B cell (primary cell): ENCODE measurements at places on chromosomes 5 and 9. TPM values are rescaled to one million over a fixed set of nuclear protein-coding genes. Genes with fewer than 3 reads are reported as not detected.
A peak's percentile ranks its signal among the peaks of the same experiment; 100 is the strongest.

GRCh38 chr5:71839096-71839884 lies 120.2 kb downstream of the CARTPT start:
- H3K27me3 ChIP-seq: peaks cover 3% of the 10 kb centered on the region
- no peak for DNase-seq
- H3K27ac ChIP-seq: no peak overlapping the region

GRCh38 chr5:62942384-62942783 lies 363.8 kb downstream of the LRRC70 start:
- H3K4me3 ChIP-seq: no peak overlapping the region
- H3K36me3 ChIP-seq: no peaks in the 10 kb centered on the region
- H3K4me1 ChIP-seq: no peaks in the 10 kb centered on the region
- H3K27ac ChIP-seq: no peak overlapping the region

DNA sequence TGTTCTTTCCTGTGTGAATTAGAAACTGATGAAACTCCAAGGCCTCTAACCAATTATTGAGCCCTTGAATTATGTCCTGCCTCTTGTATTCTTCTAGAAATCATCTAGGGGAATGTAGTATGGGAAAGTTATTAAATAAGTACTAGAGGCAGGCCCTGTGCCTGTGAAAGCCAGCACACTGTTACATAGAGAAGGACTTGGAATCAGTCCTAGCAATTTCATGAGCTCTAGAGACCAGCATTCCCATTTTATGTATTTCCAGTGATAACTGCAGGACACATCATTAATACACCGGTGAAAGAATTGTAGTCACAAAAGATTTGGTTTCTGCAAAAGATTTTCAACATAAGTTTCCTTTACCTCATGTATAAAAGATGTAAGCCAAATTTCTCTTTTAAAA lies 168.5 kb upstream of the VLDLR start:
- no peaks in the 10 kb centered on the region for H3K27me3 ChIP-seq
- no peak overlapping the region for H3K4me3 ChIP-seq
- H3K36me3 ChIP-seq: no peaks in the 10 kb centered on the region

DNA sequence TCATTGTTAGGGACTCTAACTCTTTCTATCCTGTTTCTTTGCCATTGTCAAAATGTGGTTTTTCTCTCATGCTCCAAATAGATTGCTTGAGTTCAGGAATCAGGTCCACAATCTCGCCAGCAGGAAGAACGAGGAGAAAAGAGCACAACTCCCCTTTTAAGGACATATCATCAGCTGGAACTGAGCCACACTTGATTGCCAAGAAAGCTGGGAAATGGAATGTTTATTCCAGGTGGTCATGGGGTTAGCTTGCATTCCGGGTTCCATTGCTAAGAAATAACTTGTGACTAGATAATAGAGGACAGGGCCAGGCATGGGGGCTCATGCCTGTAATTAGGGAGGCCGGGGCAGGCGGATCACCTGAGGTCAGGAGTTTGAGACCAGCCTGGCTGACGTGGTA lies 32.4 kb upstream of the C9orf57 start:
- H3K27ac ChIP-seq: no peak overlapping the region
- no peaks in the 10 kb centered on the region for H3K36me3 ChIP-seq
- no peaks in the 10 kb centered on the region for H3K27me3 ChIP-seq
- no peak for DNase-seq
- no peaks in the 10 kb centered on the region for H3K4me1 ChIP-seq

DNA sequence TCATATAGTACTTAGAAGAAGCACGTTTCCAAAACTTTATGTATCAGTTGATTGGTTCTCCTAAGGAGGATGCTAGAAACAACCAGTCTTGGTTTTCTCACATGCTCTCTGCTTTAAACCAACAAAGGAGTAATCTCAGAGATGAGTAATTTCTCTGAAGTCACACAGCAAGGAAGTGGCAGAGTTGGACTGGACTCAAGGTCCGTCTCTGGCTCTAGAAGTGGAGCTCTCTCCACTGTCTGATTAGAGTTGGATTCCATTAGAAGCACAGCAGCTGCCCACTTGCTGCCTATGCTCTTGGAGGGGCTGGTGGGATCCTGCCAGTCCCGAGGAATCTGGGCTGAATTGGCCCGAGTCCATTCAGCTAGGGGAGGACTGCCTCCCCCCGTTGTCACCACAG lies 21.0 kb downstream of the RALGPS1 start:
- H3K36me3 ChIP-seq: peaks cover 3% of the 10 kb centered on the region
- no peak for DNase-seq
- H3K4me3 ChIP-seq: no peak overlapping the region
- H3K27ac ChIP-seq: no peak overlapping the region

- H3K4me1 ChIP-seq: no peaks in the 10 kb centered on the region
- H3K27ac ChIP-seq: no peak overlapping the region
- H3K36me3 ChIP-seq: no peaks in the 10 kb centered on the region
- no peaks in the 10 kb centered on the region for H3K27me3 ChIP-seq
- no peak overlapping the region for H3K4me3 ChIP-seq
- no peak for DNase-seq
These were observed 35.4 kb upstream of the SLC2A8 start for GRCh38 chr9:127361561-127361960.

GRCh38 chr9:38026021-38026809 lies 42.8 kb downstream of the SHB start:
- no peak overlapping the region for H3K27ac ChIP-seq
- no peak overlapping the region for H3K4me3 ChIP-seq

DNA sequence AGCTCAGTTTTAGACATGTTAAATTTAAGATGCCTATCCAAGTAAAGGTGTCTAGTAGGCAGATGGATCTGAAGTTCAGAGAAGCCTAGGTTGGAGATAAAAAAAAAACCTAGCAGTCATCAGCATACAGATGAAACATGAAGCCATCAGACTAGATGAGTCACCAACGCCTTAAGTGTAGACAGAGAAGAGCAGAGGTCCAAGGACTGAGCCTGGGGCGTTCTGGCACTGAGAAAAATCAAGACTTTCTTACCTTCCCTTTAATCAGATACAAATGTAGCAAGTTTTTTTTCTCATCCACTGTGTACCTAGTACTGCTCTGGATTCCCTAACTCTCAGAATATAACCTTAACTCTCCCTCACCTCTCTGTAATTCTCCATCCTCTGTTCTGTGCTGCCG lies 97.3 kb downstream of the SIL1 start:
- no peaks in the 10 kb centered on the region for H3K36me3 ChIP-seq
- H3K27me3 ChIP-seq: no peaks in the 10 kb centered on the region
- no peak overlapping the region for H3K27ac ChIP-seq
- DNase-seq: no peak
- no peak overlapping the region for H3K4me3 ChIP-seq

DNA sequence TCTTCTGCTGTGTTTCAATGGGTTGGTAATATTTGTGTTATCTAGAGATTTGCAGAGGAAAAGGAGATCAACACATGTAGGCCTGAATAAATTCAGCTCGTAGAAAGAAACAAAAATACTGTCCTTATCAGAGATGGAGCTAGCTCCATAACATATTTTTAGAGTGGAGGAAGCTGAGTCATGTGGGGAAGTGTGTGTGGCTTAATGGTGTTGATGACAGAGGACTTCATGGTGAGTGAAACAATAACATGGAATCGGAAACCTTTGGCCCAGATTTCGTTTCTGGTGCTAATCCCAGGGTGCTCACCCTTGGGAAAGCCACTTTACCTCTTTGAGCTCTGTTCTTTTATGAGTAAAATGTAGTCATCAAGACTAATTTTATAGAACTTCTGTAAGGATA lies 825.0 kb downstream of the TLR4 start:
- no peak overlapping the region for H3K4me3 ChIP-seq
- no peak overlapping the region for H3K27ac ChIP-seq
- DNase-seq: no peak
- no peaks in the 10 kb centered on the region for H3K36me3 ChIP-seq
- H3K27me3 ChIP-seq: no peaks in the 10 kb centered on the region

GRCh38 chr5:160399402-160400353 lies at the start of gene FAM200C:
TSS of gene FAM200C (minus strand) at chr5:160400054. CDS start at chr5:160395490, 4,564 bp downstream.
- H3K4me1 ChIP-seq: peaks cover 4% of the 10 kb centered on the region
- peak within 1 kb of the TSS; percentile 74 for H3K27ac ChIP-seq
- H3K27me3 ChIP-seq: no peaks in the 10 kb centered on the region
- peaks cover 25% of the 10 kb centered on the region for H3K36me3 ChIP-seq
- peak within 1 kb of the TSS; percentile 59 for H3K4me3 ChIP-seq
- DNase-seq: peak; percentile 73

DNA sequence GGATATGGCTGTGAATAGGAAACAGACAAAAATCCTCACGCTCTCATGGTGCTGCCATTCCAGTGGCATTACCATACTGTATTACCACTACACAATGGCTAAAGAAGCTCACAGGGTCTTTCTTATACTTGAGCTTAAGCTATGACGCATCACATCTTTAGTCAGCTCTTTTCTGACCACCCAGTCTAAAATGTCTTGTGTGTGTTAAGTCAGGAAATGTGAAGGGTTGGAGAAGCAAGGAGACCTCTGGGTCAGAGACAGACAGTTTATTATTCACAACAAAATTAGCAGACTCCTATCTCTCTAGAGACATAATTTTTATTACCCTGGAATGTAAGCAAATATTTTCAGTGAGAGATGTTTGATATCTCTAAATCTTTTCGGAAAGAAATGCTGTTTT lies 1583.2 kb upstream of the WWC1 start:
- H3K27ac ChIP-seq: no peak overlapping the region
- no peak overlapping the region for H3K4me3 ChIP-seq
- H3K4me1 ChIP-seq: no peaks in the 10 kb centered on the region
- H3K27me3 ChIP-seq: no peaks in the 10 kb centered on the region
- no peak for DNase-seq
- H3K36me3 ChIP-seq: no peaks in the 10 kb centered on the region

DNA sequence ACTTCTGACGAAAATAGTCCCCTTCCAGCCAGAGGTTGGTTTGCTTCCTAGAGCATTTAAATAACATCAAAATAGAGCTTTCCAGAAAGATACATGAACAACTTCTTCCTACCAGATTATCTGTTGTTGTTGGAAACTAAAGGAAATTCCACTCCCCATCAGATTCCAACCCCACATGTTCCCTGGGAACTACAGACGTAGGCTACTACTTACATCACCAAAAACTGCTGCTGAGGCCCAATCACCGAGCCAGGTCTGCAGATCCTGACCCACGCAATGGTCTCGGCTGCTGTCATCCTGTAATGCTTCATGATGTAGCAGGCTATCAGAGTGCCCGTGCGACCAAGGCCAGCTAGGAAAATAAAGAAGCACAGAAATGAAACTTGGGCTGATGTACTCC lies 73.4 kb downstream of the HABP4 start:
- DNase-seq: no peak
- no peak overlapping the region for H3K27ac ChIP-seq
- H3K27me3 ChIP-seq: no peaks in the 10 kb centered on the region
- H3K4me3 ChIP-seq: no peak overlapping the region

DNA sequence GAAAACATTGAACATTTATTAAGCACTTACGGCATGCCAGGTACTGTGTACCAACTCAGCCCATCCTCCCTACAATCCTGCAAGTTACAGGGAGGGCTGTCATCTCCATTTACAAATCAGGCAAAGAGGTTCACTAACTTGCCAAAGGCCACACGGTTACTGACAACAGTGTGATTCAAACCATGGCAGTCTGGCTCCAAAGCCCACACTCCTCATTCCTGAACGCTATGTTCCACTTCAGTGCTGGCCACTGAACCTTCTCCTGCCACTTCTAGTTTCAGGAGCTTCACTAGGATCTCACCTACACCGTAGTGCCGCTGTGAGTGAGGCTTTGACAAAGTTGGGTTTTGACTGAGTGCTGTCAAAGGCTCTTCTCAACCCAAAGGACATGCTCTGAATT lies 7.2 kb upstream of the LIFR start:
- DNase-seq: no peak
- H3K4me1 ChIP-seq: no peaks in the 10 kb centered on the region
- H3K27me3 ChIP-seq: no peaks in the 10 kb centered on the region
- H3K36me3 ChIP-seq: no peaks in the 10 kb centered on the region
- no peak overlapping the region for H3K27ac ChIP-seq

GRCh38 chr9:5425006-5425628 lies 12.6 kb downstream of the PLGRKT start:
- peak; percentile 51 for DNase-seq
- no peaks in the 10 kb centered on the region for H3K4me1 ChIP-seq
- no peak overlapping the region for H3K4me3 ChIP-seq

DNA sequence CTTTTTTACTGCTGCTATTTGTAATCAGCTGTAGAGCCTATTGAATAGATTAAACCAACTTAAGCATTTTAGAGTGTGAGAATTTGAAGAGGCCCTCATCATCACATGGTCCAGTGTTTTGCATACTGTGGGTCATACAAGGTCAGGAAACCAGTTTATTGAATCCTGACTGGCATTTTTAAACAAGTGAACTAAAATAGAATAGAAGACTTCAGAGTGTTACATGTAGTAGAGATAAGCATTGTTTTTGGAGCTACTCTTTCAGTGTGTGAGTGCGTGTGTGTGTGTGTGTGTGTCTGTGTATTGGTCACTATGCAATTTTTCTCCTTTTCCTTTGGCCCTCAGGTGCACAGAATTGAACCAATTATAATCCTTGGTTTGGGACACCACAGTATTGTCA lies 114.4 kb downstream of the SLC28A3 start:
- no peak overlapping the region for H3K27ac ChIP-seq
- DNase-seq: no peak
- H3K27me3 ChIP-seq: peaks cover 4% of the 10 kb centered on the region
- H3K4me3 ChIP-seq: no peak overlapping the region
- no peaks in the 10 kb centered on the region for H3K36me3 ChIP-seq
- H3K4me1 ChIP-seq: no peaks in the 10 kb centered on the region

Gene PCDHA10
- total RNA-seq: not detected in 2 replicates

Gene C1QTNF3
- 10.6 and 11.9 TPM in 2 replicates for total RNA-seq

Gene LHX3
- total RNA-seq: 0.19 and 0.30 TPM in 2 replicates

Gene CEMIP2
- 86.9 and 90.6 TPM in 2 replicates for total RNA-seq

Gene CDKN2B-AS1
- total RNA-seq: 2.5 and 3.2 TPM in 2 replicates
